SK-N-DZ (cell line): ENCODE measurements at places on chromosomes 11 and 22.

DNA sequence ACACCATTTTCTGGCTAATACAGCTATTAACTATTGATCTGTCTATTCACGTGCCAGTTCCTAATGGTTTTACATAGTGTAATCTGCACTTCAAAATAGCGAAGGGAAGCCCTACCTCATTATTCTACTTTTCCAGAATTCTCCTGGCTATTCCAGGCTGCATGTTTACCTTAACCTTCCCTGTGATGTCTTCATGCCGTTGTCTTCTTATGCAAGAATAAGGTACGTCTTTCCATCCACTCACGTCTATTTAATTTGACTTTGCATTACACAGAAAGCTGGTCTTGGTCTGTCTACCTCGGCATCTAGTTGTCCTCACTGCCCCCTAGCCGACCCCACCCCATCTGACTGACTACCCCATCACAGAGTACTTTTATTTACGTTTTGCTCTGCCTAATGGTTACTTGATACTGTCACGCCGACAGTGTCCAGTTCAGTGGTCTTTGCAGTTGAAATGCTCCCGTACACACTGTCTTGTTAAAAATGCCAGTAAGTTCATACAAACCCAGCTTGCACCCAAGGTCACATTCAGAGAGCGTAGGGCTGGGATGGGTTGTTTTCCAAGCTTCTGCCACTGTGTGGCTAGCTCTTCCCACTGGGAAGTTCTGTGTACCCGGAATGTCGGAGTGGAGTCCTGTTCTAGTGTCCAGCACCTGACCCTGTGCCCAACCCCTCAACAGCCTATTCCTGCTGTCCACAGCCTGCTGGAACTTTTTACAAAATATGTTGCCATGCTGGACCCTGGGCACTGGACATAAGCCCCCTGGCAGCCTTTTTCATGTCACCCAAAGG is 15.0 kb downstream of the NEAT1 start:
- DNase-seq, result no peak

GRCh38 chr11:844693-845644 is 2.3 kb downstream of the TSPAN4 start:
- peak; percentile 80 for DNase-seq

DNA sequence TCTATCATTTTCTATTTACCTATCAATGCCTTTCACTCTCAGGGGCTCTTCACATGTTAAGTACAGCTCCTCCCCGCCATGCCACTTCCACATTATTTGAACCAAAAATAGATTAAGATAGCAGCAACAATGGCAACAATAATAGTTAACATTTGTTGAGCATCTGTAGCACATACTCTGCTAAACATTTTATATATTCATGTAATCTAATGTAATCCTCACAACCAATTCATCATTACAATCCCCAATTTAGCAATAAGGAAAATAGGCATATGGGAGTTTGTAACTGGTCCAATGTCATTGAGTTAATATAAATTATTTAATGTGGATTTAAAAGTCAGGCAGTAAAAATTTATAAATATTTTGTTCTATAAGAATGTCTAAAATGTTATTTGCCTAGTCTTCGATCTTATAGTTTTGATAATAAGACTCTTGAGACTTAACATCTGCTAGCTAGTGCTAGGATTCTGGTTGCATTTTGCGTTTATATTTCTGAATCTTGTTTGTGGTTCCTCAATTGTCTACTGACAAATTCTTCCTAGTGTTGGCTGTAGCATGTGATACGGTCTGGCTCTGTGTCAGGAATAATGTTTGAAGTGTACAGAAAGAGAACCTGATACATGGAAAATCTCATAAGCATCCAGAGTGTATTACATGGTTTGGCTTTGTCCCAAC is 621.5 kb upstream of the LUZP2 start:
- no peak for DNase-seq

DNA sequence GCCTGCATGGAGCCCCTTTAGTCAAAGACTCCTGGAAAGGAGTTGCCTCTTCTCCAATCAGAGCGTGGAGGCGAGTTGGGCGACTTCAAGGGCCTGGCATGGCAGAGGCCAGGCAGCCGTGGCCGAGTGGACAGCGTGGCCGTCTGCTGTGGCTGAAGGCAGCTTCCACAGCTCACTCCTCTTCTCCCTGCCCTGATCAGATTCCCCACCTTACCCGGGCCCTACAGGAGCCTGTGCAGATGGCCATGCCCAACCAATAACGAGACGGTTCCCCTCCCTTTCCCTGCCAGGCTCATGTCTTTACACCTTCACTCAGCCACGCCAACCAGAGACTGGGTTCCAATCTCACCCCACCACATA is 20.0 kb upstream of the SLC22A12 start:
- DNase-seq, result no peak

GRCh38 chr22:19547620-19548019 is 23.4 kb upstream of the CLDN5 start:
- no peak for DNase-seq
